ENCODE measurements at places on chromosomes 12 and 14.

GRCh38 chr14:89959853-89960445, 4.2 kb downstream of the TDP1 start:
- DNase-seq, result no peak

- DNase-seq, result no peak
Measured at GRCh38 chr12:109131154-109132050, 15.0 kb downstream of the ACACB start.

DNA sequence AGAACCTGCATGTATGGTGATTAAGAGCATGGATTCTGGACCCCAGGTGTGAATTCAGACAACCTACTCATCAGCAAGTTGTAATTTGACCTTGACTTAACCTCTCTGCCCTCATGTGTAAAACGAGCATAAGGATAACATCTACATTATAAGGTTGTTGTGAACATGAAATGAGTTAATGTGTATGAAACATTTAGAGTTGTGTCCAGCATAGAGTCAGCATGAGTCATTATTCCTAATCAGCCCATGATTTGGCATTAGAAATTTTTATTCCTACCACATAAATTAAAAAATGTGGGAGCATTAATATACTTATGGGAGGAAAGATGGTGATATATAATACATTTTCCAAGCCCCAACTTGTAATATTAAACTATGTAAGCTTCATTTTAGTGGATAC, 95.9 kb upstream of the DDHD1 start:
- DNase-seq, result no peak

GRCh38 chr12:12010277-12011039, 60.3 kb upstream of the BCL2L14 start:
- DNase-seq, result no peak

GRCh38 chr12:74584483-74585062, 46.9 kb downstream of the ATXN7L3B start:
- no peak for DNase-seq

Measured in NCI-H748 treated with DMSO at 0.1 percent for 48 hours (cell line).